ENCODE measurements at places on chromosomes 13 and 19. TPM values are rescaled to one million over a fixed set of nuclear protein-coding genes. Genes with fewer than 3 reads are reported as not detected.

The POLD1 gene
- polyA plus RNA-seq = 10.8 TPM

DNA sequence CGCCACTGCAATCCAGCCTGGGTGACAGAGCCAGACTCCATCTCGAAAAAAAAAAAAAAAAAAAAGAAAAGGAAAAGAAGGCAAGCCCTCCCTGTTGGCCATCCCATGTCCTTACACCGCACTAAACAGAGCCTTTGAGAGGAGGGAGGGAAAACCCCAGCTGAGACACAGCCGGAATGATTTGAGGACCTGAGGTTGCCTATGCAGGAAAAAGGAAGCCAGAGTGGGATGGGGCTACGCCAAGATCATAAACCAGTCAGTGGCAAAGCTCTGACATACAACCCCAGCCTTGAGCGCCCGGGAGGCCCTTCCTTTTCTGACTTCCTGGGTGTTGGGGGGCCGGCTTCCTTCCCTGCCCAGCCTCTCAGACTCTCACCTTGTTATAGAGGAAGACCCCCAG, 12.5 kb upstream of the CHERP start:
- no peaks in the 10 kb centered on the region for H3K4me1 ChIP-seq
- peaks cover 11% of the 10 kb centered on the region for H3K36me3 ChIP-seq
- no peaks in the 10 kb centered on the region for H3K27me3 ChIP-seq
- no peak overlapping the region for H3K27ac ChIP-seq

- no peak overlapping the region for H3K4me3 ChIP-seq
- no peak overlapping the region for H3K27ac ChIP-seq
- no peaks in the 10 kb centered on the region for H3K27me3 ChIP-seq
- DNase-seq = no peak
- no peaks in the 10 kb centered on the region for H3K36me3 ChIP-seq
- H3K4me1 ChIP-seq = no peaks in the 10 kb centered on the region
Measured at GRCh38 chr13:29496241-29496712, 99.2 kb downstream of the SLC7A1 start.

The PSG2 gene
- polyA plus RNA-seq = not detected

GRCh38 chr13:97255515-97256021, 33.4 kb downstream of the MBNL2 start:
- no peaks in the 10 kb centered on the region for H3K27me3 ChIP-seq
- no peak overlapping the region for H3K4me3 ChIP-seq
- H3K36me3 ChIP-seq = no peaks in the 10 kb centered on the region
- peak overlapping the region; percentile 62 for H3K27ac ChIP-seq

The ZNF491 gene
- 0.60 TPM for polyA plus RNA-seq

DNA sequence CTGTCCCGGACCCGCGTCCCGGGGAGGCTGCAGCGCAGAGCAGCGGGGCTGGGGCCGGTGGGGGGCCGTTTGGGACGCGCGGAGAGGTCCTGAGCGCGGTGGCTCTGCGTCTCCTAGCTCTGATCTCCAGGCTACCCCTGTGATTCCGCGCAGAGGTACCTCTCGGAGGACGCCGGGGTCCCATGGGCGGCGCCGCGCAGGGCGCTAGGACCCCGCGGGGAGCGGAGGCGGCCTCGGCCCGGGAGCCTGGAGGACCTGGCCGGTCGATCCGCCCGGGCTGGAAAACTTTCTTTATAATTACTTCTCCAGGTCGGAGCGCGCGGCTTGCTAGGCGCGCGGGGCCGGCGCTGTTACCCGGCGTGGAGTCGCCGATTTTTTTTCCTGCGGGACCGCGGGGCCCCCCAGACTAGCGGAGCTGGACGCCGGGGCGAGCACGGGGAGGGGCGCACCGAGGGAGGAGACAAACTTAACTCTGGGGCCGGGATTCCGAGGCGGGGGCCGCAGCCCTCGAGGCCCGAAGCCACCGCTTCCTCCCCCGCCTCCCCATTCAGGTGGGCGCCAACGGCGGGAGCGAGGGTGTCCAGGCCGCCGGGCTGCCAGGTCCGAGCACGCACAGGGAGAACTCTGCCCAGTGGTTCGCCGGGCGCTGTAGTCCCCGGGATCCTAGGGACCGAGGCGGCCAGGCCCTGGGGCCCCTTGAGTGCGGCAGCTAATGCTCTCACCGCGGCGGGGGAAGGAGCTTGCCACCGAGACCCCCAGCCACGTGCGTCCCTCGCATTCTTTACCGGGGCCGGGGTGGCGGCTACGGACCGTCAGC, 848 bp upstream of the CEBPA start:
- H3K27me3 ChIP-seq = peaks cover 7% of the 10 kb centered on the region
- peak overlapping the region; percentile 86 for H3K27ac ChIP-seq
- peak; percentile 81 for DNase-seq
- H3K36me3 ChIP-seq = no peaks in the 10 kb centered on the region

- H3K4me1 ChIP-seq = no peaks in the 10 kb centered on the region
- no peak overlapping the region for H3K27ac ChIP-seq
- H3K27me3 ChIP-seq = no peaks in the 10 kb centered on the region
- no peak overlapping the region for H3K4me3 ChIP-seq
- H3K36me3 ChIP-seq = no peaks in the 10 kb centered on the region
- DNase-seq = no peak
Measured at GRCh38 chr13:90800082-90800746, 547.3 kb upstream of the MIR17HG start.

The MAST1 gene
- 1.2 TPM for polyA plus RNA-seq

The ACP4 gene
- polyA plus RNA-seq = not detected

The ADAMTSL5 gene
- 1.8 TPM for polyA plus RNA-seq

The LILRB3 gene
- 7.2 TPM for polyA plus RNA-seq

DNA sequence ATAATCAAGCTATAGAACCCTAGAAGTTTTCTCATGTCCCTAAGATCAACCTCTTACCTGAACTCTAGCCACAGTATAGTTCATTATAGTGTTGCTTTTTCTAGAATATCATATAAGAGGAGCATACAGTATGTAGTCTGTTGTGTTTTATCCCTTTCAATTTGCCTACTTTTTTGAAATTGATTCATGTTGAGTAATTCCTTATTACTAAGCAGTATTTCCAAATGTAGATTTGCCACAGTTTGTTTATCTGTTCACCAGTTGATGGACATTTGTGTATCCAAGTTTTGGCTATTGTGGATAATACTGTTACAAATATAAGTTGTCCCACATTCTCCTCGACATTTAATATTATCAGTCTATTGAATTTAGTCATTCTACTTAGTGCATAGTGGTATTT, 138.0 kb downstream of the LMO7 start:
- H3K4me1 ChIP-seq = no peaks in the 10 kb centered on the region
- no peaks in the 10 kb centered on the region for H3K36me3 ChIP-seq

- peaks cover 78% of the 10 kb centered on the region for H3K27me3 ChIP-seq
- H3K36me3 ChIP-seq = no peaks in the 10 kb centered on the region
- no peak overlapping the region for H3K27ac ChIP-seq
- DNase-seq = no peak
- H3K4me1 ChIP-seq = peaks cover 36% of the 10 kb centered on the region
Measured at GRCh38 chr19:50721441-50722137, 1.6 kb upstream of the CLEC11A start.

The GJB2 gene
- polyA plus RNA-seq = 25.9 TPM

- no peaks in the 10 kb centered on the region for H3K36me3 ChIP-seq
- H3K4me1 ChIP-seq = no peaks in the 10 kb centered on the region
- peak overlapping the region; percentile 36 for H3K4me3 ChIP-seq
- no peak overlapping the region for H3K27ac ChIP-seq
- peaks cover 42% of the 10 kb centered on the region for H3K27me3 ChIP-seq
Measured at GRCh38 chr19:28793391-28794168, 419.4 kb downstream of the UQCRFS1 start.

GRCh38 chr13:96020155-96020575, 33.0 kb downstream of the UGGT2 start:
- H3K36me3 ChIP-seq = no peaks in the 10 kb centered on the region
- H3K27me3 ChIP-seq = no peaks in the 10 kb centered on the region
- H3K4me3 ChIP-seq = no peak overlapping the region
- H3K4me1 ChIP-seq = no peaks in the 10 kb centered on the region
- DNase-seq = no peak
- no peak overlapping the region for H3K27ac ChIP-seq

DNA sequence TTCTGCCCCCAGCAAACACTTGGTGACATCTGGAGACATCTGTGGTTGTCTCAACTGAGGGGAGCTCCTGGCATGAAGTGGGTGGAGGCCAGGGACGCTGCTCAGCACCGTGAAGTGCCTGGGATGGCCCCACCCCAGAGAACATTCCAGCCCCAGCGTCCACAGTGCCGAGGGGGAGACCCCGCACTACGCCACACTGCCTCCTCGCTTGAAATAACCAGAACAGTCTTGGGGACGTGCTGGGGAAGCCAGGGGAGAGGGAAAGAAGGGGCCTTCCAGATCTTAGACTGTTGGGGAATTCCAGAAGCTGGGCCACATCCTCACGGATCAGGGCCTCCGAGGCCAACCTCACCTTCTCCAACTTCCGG, 4.2 kb downstream of the DPP9 start:
- no peak for DNase-seq
- peaks cover 21% of the 10 kb centered on the region for H3K4me1 ChIP-seq
- no peak overlapping the region for H3K27ac ChIP-seq
- no peaks in the 10 kb centered on the region for H3K27me3 ChIP-seq
- H3K4me3 ChIP-seq = no peak overlapping the region
- peaks cover 71% of the 10 kb centered on the region for H3K36me3 ChIP-seq

- H3K27ac ChIP-seq = no peak overlapping the region
- no peak overlapping the region for H3K4me3 ChIP-seq
- H3K27me3 ChIP-seq = no peaks in the 10 kb centered on the region
- no peak for DNase-seq
- H3K4me1 ChIP-seq = no peaks in the 10 kb centered on the region
- H3K36me3 ChIP-seq = no peaks in the 10 kb centered on the region
Measured at GRCh38 chr13:36629057-36629385, 44.8 kb upstream of the SERTM1 start.

The ZNF559 gene
- 4.8 TPM for polyA plus RNA-seq

GRCh38 chr13:50156140-50156539, 140.9 kb downstream of the KCNRG start:
- no peak overlapping the region for H3K27ac ChIP-seq
- no peaks in the 10 kb centered on the region for H3K4me1 ChIP-seq
- DNase-seq = no peak
- no peaks in the 10 kb centered on the region for H3K36me3 ChIP-seq
- H3K4me3 ChIP-seq = no peak overlapping the region

DNA sequence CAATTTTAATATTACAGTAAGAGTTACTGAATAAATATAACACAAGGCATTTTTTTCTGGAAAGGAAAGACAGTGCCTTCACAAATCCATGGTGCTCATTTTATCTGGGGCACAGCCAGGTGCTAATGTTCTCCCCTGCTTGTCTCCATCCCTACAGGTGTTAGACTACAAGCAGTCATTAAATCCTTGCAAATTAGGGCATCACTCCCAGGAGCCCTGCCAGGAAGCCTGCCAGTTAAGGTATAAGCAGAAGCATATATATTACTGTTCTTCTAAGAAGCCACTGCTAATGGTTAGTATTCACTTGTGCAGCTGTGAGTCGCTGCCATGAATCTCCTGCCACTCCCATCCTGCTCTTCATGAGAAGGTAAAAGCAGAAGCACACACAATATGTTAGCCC, 149.7 kb downstream of the OXGR1 start:
- H3K27ac ChIP-seq = no peak overlapping the region
- H3K4me1 ChIP-seq = no peaks in the 10 kb centered on the region
- H3K27me3 ChIP-seq = no peaks in the 10 kb centered on the region
- no peak overlapping the region for H3K4me3 ChIP-seq
- no peaks in the 10 kb centered on the region for H3K36me3 ChIP-seq
- DNase-seq = no peak

DNA sequence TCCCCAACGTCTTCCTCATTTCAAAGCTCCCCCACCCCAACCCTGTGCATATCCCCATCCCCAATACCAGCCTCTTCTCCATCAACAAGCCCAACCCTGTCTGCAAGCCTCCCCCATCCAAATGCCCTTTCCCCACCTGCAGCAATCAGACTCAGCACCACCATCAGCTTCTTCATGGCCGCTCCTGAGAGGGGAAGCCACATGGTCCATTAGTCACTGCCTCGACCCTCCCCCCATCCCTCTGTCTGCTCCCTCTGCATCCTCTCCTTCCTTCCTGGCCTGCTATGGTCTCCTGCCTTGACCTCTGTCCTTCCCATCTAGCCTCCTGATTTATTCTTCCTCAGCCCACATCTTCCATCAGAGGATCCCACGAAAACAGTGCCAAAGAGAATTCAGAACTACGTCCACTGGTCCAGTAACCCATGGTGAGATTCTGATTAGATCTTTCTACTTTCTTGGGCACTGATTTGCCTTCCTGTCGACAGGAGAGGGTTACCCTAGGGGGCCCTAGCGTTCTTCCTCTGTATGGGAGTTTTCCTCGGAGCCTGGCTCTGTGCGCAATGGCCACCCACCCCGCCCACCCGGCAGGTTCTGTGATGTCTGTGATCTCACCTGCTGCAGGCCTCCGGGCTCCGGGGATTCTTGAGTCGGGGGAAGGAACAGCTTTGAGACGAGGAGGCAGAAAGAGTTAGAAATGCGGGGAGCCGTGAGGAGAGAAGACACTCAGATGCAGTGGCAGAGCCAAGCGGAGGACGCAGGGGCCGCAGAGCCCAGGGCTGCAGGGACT, 1.3 kb downstream of the KLK6 start:
- no peaks in the 10 kb centered on the region for H3K4me1 ChIP-seq
- no peak overlapping the region for H3K27ac ChIP-seq
- no peak overlapping the region for H3K4me3 ChIP-seq
- H3K27me3 ChIP-seq = no peaks in the 10 kb centered on the region
- H3K36me3 ChIP-seq = no peaks in the 10 kb centered on the region

DNA sequence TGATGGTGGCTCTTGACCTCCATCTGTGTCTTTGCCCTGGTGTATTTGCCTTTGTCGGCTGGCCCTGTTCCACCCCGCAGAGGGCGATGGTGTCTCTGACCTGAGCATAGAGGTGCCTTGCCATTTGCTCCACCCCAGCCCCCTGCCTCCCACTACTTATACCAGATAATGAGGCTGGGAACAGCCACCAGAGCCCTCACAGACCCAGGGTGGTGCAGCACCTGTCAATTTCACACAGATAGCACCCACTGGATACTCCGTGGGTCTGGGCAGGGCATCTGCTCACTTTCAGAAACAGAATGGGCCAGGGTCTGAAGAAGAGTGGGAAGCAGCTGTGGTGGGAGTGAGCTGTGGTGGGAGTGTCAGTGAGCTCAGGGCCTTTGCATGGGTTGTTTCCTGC, 4.1 kb downstream of the ZNF536 start:
- no peaks in the 10 kb centered on the region for H3K4me1 ChIP-seq
- H3K4me3 ChIP-seq = no peak overlapping the region
- H3K27me3 ChIP-seq = peaks cover 58% of the 10 kb centered on the region

The ACP7 gene
- not detected for polyA plus RNA-seq

The PCDH8 gene
- not detected for polyA plus RNA-seq

- H3K4me3 ChIP-seq = no peak overlapping the region
- no peaks in the 10 kb centered on the region for H3K27me3 ChIP-seq
- DNase-seq = no peak
- peaks cover 2% of the 10 kb centered on the region for H3K4me1 ChIP-seq
Measured at GRCh38 chr13:41111454-41111853, 21.1 kb downstream of the KBTBD6 start.

DNA sequence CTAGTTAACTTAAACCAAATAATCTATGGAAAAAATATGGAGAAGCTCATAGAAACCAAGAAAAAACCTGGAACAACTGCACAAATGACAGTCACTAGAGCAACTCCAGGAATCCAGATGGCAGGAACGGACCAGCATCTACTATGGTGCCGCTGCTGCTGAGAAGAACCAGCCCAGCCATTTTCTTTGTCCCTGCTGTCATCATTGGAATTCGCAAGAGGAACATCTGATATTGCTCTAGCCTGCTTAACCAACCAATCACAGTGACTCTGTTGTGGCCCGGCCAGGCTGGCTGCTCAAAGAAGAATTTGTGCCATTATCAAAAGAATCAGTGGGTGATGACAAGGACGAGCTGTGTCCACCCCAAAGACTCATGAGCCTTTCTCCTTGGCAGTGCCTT, 33.1 kb upstream of the CEBPA start:
- H3K4me3 ChIP-seq = no peak overlapping the region
- no peaks in the 10 kb centered on the region for H3K27me3 ChIP-seq
- no peaks in the 10 kb centered on the region for H3K36me3 ChIP-seq
- H3K27ac ChIP-seq = no peak overlapping the region
- no peaks in the 10 kb centered on the region for H3K4me1 ChIP-seq
- no peak for DNase-seq

The LILRB4 gene
- 15.8 TPM for polyA plus RNA-seq

Measured in sigmoid colon (tissue), 7 donors.